ENCODE measurements at places on chromosomes 4 and X.
A peak's percentile ranks its signal among the peaks of the same experiment; 100 is the strongest.

DNA sequence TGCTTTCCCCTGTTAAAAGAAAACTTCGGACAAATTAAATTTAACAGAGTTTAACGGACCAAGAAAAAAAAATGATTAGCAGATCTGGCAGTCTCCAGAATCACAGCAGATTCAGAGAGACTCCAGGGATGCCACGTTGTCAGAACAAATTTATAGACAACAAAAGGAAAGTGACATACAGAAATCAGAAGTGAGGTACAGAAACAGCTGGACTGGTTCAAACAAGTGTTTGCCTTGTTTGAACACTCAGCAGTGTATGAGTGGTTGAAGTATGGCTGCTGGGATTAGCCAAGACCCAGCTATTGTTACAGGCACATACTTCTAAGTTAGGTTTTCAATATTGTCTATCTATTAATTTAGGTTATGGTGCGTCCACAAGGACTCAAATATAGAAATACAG lies 19.1 kb downstream of the PIR start:
- DNase-seq, result no peak

- DNase-seq, result no peak
Observed at GRCh38 chr4:42641656-42642055, 15.2 kb downstream of the ATP8A1 start.

DNA sequence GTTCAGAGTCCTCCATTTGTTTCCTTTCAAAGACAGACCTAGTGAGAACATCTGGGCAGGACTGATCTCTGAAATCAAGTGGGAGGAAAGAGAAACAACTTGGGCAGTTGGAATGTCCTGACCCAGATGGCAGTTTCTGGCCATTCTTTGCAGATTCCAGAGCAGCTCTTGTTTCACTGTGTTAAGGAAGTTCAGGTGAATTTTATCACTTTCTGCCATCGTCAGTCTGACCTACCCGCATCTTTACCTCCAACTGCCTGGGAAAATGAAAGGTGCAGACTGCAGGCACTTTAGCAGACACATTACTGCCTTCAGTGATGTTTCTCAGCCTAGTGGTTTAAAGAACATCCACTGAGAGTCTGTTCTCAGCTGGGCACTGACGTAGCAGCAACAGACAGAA lies 216.2 kb downstream of the CEP135 start:
- no peak for DNase-seq

GRCh38 chrX:66677430-66677829 lies 38.6 kb upstream of the EDA2R start:
- peak; percentile 10 for DNase-seq

DNA sequence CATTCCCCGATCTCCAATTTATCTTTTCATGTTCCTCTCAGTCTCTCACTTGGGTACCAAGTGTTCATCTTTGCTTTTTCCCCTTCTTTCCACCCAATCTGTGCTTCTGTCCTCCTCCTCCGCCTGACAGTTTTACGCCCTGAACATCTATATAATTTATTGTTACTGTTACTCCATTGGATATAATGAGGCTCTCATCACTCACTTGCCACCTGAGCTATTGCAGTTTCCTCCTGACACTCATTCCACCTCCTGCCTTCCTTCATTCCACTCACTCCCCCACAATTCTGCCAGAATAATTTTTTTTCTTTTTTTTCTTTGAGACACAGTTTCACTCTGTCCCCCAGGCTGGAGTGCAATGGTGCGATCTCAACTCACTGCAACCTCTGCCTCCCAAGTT lies 77.6 kb upstream of the SORBS2 start:
- DNase-seq, result no peak

- peak; percentile 35 for DNase-seq
Observed at GRCh38 chr4:106315476-106315967, 487 bp downstream of the TBCK start.

- DNase-seq, result no peak
Observed at GRCh38 chrX:107566604-107567262, 61.6 kb upstream of the PRPS1 start.

DNA sequence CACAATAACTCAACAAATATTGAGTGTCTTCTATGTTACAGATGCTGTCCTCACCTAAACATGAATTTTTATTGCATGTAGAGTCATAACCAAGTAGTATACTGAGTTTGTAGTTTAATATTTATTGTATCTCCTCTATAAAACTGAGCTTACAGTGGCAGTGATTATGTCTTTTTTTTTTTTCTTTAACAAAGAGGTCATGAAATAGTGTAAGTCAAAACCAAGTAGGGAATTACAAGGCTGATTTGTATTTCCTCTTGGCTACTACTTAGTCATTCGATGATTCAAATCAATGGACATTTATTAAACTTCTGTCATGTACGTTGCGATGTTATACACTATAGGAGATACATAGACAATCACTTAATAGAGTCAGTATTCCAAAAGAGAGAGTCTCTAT lies 48.4 kb downstream of the IL15 start:
- no peak for DNase-seq

GRCh38 chrX:120824021-120824420 lies 51.6 kb downstream of the CT47B1 start:
- DNase-seq, result no peak

- no peak for DNase-seq
Observed at GRCh38 chrX:42442745-42443144, 335.2 kb downstream of the PPP1R2C start.

- DNase-seq, result no peak
Observed at GRCh38 chr4:96025011-96025410, 185.1 kb downstream of the PDHA2 start.

DNA sequence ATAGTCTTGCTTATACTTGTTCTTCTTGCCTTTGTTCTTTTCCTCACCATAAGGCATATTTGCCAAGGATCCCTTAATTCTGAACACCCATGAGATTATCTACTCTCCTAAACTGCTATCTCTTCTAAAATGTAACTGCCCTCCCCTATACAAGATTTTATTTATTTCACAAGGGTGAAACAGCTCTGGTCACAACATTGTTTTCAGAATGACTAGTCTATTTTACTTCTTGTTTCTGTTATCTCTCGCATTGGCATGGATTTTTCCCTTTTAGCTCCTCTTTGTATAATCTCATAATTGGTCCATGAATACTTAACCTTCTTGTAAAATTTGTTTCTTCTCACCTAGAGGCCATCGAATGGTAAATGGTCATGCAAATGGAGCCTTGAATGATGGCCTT lies 17.2 kb upstream of the COL25A1 start:
- DNase-seq, result no peak

DNA sequence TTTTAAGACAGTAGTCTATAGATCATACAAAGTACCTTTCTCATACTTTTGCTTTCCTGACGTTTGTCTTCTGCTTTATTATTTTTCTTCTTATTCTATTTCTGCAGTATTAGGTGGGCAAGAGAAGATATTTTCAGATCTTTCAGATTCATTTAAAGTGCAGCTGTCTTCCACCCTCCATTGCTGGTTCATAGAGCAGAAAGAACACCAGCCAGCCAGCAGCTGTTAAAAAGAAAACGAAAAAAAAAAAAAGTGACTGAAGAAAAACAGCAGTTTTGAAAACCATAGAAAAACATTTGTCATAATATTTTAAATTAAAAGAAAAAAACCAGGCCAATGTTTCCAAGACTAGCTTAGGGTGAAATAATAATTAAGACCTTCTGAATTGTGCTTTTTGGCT lies 42.9 kb downstream of the SMAD1 start:
- no peak for DNase-seq

DNA sequence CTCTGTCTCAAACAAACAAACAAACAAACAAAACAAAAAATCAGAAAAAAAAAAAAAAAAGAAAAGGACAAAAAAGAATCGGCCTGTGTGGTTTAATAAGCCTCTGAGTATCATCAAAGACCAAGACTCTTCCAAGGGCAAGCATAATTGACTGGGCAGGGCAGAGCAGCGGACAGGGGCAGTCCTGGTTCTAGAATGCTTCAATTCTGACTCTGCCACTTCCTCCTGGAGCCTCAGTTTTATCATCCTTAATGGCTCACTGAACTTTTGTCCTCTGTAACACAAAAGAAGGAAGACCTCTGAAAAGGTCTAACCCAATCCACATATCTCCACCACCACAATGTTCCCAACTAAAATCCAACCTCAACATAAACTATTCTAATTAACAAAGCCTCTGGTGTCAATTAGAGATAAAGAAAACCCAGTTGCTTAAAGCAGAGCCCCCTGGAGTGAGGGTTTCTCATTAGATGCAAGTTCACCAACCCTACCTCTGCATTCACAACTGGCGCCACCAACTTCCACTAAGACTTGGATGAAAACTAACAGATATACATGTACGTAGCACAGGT lies 51.7 kb downstream of the TBC1D9 start:
- DNase-seq, result no peak

GRCh38 chrX:23935106-23935505 lies 27.3 kb downstream of the CXorf58 start:
- no peak for DNase-seq

DNA sequence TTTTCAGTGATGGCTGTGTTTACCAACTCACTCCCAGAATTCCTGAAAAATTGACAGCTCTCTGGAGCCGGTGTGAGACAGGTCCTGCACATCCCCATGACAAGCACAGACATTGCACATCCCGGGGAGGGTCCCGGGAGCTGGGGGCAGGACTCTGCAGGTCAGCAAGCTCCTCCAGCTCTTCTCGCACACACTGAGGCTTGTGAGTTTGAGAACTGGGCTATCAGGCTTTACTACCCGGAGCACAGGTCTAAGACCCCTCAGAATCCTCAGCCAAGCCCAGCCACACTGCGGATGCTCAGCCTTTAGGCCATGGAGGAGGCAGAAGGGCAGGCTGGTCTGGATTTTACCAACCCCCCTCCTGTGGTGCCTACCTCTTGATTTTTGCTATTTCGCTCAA lies 5.6 kb upstream of the CLDN24 start:
- no peak for DNase-seq

Measured in A172 (cell line).